Activated naive CD4-positive, alpha-beta T cell treated with anti-CD3 and anti-CD28 coated beads for 36 hours (primary cell): ENCODE measurements at places on chromosomes 4 and X. TPM values are rescaled to one million over a fixed set of nuclear protein-coding genes. Genes with fewer than 3 reads are reported as not detected.

MAP3K15 gene
- total RNA-seq = 1.2 TPM

STPG2 gene
- not detected for total RNA-seq

PHEX gene
- total RNA-seq = 0.31 TPM

PPP2R2C gene
- not detected for total RNA-seq

GABRE gene
- total RNA-seq = not detected

DCAF12L2 gene
- total RNA-seq = not detected

MAP7D2 gene
- total RNA-seq = 0.83 TPM

MAPK10 gene
- total RNA-seq = not detected

PAGE5 gene
- 0.47 TPM for total RNA-seq

DCAF8L1 gene
- not detected for total RNA-seq

HPGD gene
- 2.8 TPM for total RNA-seq

FAM47E gene
- not detected for total RNA-seq

ZDHHC15 gene
- 0.17 TPM for total RNA-seq

ATP2B3 gene
- not detected for total RNA-seq

HPSE gene
- 16.1 TPM for total RNA-seq

CXXC4 gene
- not detected for total RNA-seq

FGA gene
- not detected for total RNA-seq

USP26 gene
- total RNA-seq = not detected

USP17L17 gene
- total RNA-seq = not detected

SEC24B gene
- 21.1 TPM for total RNA-seq
